ENCODE measurements at places on chromosomes 6 and 20. TPM values are rescaled to one million over a fixed set of nuclear protein-coding genes. Genes with fewer than 3 reads are reported as not detected.

The LPA gene
- total RNA-seq = not detected

The PAQR8 gene
- total RNA-seq = 11.4 TPM

The DUSP15 gene
- total RNA-seq = not detected

GRCh38 chr20:44211177-44212039 lies 837 bp upstream of the OSER1 start:
- no peak for DNase-seq

The TRDN gene
- not detected for total RNA-seq

DNA sequence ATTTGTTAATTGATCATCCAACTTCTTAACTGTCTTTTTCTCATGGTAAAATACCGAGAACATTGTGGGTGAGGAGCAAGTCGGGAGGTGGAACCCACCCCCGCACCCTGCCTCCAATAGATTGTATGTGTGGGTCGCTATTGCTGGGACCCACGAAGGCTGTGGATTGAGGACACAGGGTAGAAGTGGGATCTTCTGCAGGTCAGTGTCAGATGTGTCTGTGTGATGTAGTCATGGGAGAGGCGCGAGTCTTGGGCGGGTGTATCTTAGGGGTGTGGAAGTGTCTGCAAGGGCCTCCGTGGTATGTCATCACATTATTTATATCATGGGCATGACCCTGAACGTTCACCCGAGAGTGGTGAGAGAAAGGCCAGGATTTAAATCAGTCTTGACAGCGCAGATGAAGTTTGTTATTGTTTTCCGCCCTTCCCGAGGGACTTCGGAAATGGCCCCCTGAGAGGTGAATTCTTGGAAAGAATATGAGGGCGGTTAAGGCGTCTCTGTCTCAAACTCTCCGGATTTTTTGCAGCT lies 472 bp upstream of the PAQR8 start:
- DNase-seq = no peak

DNA sequence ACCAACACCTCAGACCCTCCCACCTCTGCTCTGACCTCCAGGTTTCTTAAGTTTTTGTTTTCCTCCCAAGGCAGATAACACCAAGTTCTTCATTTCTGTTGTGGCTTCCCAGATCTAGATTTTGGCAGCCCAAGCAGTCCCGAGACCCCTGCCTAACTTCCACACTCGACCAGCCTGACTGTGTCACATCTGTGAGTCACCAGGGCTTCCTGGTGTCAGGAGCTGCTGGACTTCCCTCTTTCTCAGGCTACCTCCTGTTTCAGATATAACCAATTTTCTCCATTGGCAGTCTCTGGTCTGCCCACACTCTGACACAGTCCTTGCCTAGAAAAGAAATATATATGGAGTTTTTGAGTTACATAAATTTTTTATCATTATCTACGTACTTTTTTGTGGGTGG lies 46.1 kb upstream of the CCN6 start:
- no peak for DNase-seq

DNA sequence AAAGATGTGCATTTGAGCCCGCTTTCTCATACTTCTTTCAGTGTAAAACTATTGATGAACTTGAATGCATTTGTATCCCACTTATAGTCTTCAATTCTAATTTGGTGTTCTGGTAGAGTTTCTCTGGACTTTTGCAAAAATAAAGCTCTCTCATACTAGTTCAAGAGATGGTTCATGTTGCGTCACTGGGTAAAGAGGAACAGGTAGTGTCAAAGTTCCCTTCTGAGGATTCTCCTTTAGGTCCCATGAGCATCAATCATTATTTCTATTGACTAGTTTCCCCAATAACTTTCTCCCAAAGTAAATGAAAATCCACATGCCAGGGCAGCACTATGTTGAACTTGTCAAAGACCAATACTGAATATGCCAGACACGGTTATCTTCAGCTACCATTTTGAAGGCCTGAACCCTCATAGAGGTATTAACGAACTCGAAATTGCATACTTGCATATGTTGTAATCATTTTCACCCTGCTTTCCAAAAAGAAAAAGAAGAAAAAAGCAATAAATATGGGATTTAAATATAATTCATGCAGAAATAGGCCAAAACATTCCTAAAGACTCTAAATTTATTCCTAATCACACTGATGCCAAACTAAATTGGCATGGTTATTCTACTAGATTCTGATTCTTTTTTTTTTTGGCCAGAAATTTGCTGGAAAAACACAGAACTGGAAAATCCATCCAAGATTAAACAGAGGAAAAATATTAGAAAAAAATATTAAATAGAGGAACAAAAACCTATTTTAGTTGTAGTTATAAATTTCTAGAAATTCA lies 84.5 kb downstream of the SGK1 start:
- no peak for DNase-seq

DNA sequence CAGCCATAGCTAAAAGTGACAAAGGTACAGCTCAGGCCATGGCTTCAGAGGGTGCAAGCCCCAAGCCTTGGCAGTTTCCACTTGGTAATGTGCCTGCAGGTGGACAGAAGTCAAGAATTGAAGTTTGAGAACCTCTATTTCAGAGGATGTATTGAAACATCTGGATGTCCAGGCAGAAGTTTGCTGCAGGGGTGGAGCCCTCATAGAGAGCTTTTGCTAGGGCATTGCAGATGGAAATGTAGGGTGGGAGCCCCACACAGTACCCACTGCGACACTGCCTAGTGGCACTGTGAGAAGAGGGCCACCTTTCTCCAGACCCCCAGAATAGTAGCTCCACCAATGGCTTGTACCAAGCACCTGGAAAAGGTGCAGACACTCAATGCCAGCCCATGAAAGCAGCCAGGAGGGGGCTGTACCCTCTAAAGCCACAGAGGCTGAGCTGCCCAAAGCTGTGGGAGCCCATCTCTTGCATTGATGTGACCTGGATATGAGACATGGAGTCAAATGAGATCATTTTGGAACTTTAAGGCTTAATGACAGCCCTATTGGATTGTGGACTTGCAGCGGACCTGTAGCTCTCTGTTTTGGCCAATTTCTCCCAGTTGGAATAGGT lies 1299.4 kb upstream of the MAP3K7 start:
- DNase-seq = no peak

DNA sequence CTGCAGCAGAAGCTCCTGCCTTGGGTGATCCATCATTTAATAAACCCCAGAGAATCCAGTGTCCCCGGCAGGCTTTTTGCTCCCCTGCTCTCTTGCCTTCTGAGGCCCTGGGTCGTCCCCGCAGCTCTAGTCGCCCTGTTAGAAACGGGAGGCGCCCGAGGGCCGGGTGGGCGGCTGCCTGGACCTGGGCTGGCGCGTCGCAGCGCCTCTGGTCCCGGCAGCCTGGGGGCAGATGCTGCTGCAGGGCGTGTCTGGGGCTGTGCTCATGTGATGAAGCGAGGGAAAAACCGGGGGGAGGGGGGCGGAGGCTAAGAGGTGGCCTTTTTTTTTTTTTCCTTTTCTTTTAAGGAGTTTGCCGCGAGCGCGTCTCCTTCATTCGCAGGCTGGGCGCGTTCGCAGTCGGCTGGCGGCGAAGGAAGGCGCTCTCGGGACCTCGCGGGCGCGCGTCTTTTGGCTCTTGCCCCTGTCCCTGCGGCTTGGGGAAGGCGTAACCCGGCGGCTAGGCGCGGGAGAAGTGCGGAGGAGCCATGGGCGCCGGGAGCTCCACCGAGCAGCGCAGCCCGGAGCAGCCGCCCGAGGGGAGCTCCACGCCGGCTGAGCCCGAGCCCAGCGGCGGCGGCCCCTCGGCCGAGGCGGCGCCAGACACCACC lies 394 bp downstream of the AKAP12 start:
- DNase-seq = peak; percentile 36

DNA sequence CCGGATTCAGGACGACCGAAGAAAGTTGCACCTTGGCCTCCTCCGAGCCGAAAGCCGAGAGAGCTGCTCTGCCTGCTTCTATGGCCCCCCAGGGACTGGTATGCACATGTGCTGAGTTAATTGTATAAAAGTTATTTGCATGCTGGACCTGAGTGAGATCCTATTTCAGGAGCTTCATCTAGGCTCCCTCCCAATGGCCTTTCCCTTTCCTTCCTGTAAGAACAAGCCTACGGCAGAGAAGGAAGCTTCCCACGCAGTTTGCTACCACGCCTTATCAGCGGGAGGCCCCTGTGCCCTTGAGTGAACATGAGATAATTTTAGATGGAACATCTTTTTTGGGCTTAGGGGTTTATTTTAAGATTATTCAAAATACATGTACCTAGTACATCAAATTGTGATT lies 65.9 kb downstream of the RIN2 start:
- DNase-seq = no peak

The UBD gene
- not detected for total RNA-seq

GRCh38 chr6:101454106-101454676 lies 60.7 kb downstream of the GRIK2 start:
- DNase-seq = no peak

The COL9A3 gene
- total RNA-seq = not detected

DNA sequence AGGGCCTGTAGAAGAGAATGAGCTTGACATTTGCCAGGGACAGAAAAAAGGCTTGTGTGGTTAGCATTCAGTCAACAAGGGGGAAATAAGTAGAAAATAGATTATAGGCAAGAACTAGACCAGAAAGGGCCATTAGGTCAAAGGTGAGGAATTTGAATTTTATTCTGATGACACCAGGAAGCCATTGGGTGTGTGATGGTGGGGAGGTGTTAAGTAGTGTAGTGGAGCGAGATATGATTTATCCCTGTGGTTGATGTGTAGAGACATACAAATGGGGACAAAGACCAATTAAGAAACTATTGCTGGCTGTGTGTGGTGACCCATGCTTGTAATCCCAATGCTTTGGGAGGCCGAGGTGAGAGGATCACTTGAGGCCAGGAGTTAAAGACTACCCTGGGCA lies 11.0 kb downstream of the DSTN start:
- no peak for DNase-seq

DNA sequence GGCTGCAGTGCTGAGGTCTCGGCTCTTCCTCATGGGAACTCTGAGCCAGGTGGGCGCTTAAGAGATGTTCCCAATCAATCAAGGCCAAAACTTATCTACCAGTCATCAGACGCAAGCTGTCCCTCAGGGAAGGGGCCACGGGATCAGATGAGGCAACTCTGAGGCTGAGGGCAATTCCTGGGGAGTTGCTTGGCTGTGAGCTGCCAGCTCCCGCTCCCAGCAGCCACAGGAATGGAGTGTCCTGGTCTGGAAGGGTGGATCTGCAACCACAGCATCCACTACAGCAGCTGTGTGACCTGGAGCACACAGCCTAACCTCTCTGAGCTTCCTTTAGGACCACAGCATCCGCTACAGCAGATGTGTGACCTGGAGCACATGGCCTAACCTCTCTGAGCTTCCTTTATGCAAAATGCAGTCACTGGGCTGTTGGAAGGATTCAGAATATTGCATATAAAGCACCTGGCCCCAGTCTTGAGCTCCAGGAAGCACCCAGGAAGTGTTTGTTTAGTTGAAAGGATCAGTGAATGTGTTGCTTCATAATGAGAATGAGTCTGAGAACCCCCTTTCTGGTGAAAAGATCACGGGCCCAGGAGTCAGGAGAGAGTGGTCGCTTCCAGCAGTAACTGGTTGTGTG lies 60.9 kb downstream of the TFAP2C start:
- DNase-seq = no peak

The C20orf144 gene
- 0.43 TPM for total RNA-seq

The MLIP gene
- total RNA-seq = not detected

The PTPRK gene
- 3.2 TPM for total RNA-seq

The SUMO4 gene
- total RNA-seq = 10.0 TPM

GRCh38 chr20:46401478-46401860 lies 4.9 kb downstream of the ELMO2 start:
- no peak for DNase-seq

The TTBK1 gene
- total RNA-seq = 0.09 TPM

- DNase-seq = no peak
Observed at GRCh38 chr6:133040803-133041419, 200.2 kb upstream of the EYA4 start.

- DNase-seq = no peak
Observed at GRCh38 chr20:46221256-46221833, 87.0 kb downstream of the CDH22 start.

- DNase-seq = no peak
Observed at GRCh38 chr6:4313044-4313686, 177.8 kb upstream of the ECI2 start.

GRCh38 chr6:131532580-131533039 lies 40.4 kb upstream of the ARG1 start:
- peak; percentile 55 for DNase-seq

The MEI4 gene
- not detected for total RNA-seq

DNA sequence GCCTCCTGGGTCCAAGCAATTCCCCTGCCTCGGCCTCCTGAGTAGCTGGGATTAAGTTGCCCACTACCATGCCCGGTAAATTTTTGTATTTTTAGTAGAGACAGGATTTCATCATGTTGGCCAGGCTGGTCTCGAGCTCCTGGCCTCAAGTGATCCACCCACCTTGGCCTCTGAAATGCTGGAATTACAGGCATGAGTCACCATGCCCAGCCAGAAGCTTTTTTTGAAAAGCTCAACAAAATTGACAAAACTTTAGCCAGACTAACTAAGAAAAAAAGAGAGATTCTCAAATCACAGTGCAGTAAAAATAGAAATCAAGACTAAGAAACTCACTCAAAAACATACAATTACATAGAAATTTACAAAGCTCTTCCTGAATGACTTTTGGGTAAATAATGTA lies 420.6 kb downstream of the COL12A1 start:
- no peak for DNase-seq

The C6orf52 gene
- 1.0 TPM for total RNA-seq

DNA sequence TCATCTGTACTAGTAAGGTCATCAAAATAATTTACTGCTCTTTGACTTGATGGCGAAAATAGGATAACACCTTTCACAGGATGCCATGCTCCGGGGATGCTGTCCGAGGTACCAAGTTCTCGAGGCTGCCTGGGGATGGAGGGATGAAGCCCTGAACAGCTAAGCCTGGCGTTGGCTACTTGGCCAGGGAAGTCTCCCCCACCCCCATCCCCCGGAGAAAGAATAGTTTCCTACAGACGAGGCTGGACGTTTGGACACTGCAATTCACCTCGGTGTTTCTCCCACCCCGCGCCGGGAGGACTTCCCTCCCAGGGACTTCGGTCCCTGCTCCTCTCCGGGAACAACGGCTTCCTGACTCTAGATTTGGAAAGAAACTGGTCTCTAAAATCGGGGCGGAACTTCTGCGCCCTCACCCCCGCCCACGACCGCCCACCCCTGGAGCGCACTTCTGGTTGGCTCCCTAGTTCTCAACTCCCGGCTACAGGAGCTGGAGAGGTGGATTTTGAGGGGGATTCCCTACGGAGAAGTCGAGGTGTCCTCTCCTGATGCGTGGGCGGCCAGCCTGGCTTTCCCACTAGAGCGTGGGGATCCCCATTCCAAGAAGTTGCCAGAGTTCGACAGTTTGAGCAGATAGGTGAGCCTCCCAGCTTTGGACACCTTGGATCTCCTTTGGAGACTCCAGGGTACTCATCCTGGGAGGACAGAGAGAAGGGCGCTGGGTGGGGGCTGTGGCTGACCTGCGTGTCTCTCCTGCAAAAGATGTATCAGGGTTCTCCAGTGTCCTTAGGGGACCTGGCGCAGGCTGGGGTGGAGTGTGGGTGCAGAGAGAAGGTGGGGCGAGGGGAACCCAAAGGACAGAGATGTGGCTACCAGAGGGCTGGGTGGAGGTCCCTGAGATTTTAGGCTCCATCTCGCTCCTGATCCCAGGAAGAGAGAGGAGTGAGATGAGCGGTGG lies 1.1 kb downstream of the PCSK2 start:
- DNase-seq = no peak
